SJCRH30 (cell line): ENCODE measurements at places on chromosomes 4 and X. TPM values are rescaled to one million over a fixed set of nuclear protein-coding genes. Genes with fewer than 3 reads are reported as not detected.

PF4V1 gene
- total RNA-seq: not detected in 2 replicates

AVPR2 gene
- not detected in 2 replicates for total RNA-seq

NUDT11 gene
- 33.7 and 35.8 TPM in 2 replicates for total RNA-seq

KLB gene
- total RNA-seq: 0.02 TPM in 1 of 2 replicates, not detected in the other

INTU gene
- 2.6 TPM in 2 replicates for total RNA-seq

DCAF8L2 gene
- not detected in 2 replicates for total RNA-seq

AFF2 gene
- 0.06 and 0.10 TPM in 2 replicates for total RNA-seq

DNA sequence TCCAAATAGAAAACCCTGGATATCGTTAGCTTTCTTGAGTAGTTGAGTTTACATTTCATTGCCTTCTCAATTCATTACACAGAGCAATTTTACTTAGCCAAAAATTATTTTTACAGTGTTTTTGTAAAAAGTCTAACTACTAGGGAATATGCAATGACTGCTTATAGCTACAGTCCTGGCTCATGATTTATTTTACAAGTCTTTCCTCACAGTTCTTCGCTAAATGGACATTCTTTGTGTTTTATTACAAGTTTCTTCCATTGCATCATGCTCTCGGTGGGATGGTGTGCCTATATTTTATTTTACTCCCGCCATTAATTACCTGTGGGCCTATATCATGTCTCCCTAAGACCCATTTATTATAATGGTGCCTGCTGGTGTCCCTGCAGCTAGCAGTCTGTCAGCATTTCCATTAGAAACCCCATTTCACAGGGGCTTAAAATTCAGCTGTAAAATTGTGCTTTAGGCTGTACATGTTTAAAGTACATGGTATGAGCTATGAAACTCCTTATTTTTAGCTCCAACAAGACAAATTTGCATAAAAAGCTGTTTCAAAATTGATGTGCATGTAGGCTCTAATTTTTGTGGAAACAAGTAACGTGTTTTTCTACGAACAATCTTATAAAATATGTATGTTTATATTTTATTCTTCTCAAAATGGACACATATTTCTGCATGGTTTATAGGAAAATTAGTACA lies 227.4 kb downstream of the SLC7A11 start:
- no peak for DNase-seq

DNA sequence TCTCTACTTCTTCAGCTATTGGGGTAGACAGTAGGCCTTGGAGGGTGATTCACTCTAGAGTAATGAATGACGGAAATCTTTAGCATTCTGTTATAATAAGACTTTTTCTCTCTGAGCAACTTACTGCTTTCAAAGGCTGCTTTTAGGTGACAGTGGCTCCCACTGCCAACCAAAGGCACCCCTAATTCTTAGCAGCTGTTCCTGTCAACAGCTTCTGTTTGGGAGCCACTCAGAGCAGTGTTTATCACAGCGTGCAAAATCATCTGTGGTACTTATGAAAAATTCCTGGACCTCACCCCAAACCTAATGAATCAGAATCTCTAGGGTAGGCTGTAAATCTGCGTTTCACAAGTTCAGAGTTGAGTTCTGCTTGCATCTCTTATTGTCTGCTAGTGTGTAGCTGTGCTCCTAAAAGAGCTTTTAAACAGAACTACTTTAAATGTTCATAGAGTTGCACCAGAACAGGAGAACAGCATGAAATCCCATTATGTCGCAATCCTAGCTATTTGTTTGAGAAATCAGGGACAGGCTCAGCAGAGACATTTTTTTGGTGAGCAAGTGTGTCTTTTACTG lies 52.8 kb upstream of the POU4F2 start:
- DNase-seq: peak; percentile 70

- DNase-seq: no peak
These were observed 50.9 kb upstream of the BBS12 start for GRCh38 chr4:122681568-122681967.

DNA sequence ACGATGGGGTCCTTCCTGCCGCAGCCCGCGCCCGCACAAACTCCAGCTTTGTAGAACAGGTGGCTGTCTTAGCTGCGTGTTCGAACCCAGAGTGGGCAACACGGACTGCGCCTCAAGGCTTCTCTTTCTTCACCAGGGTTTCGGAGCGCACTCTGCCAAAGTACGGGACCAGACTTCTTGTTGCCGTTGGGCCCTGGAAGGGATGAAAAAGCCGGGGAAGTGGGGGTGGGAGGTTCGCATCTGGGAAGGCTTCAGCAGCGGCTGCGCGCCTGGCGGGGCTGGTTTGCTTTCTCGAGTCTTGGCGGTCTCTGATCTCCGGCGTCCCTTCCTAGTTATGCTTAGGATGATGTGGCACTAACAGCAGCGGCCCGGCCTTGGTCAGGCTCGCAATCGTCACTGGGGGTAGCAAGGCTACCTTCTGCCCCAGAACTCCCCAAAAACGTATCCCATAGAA lies 673 bp downstream of the PARM1 start:
- peak; percentile 36 for DNase-seq

DNA sequence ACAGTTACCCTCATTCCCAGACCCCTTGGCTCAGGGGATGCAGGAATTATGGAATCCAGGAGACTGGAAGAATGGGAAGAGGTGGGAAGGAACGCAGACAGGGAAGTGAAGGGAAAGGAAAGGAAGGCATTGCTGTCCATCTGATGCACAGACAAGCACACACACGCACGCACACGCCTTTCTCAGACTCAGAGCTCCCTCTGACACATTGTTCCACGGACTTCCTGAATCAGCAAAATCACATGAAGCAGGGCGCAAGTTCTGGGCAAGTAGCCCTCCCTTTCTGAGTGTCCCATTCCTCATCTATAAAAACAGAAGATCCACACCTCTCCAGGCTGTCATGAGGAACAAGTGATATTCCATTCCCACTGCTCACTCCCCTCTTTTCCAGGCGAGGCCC lies 13.2 kb downstream of the IQSEC2 start:
- no peak for DNase-seq

GRCh38 chr4:109554971-109555370 lies 5.1 kb upstream of the MCUB start:
- no peak for DNase-seq

GRCh38 chrX:152798945-152799344 lies 29.5 kb upstream of the MAGEA6 start:
- DNase-seq: no peak

- no peak for DNase-seq
These were observed 58.0 kb downstream of the VGLL1 start for GRCh38 chrX:136589966-136590365.

DNA sequence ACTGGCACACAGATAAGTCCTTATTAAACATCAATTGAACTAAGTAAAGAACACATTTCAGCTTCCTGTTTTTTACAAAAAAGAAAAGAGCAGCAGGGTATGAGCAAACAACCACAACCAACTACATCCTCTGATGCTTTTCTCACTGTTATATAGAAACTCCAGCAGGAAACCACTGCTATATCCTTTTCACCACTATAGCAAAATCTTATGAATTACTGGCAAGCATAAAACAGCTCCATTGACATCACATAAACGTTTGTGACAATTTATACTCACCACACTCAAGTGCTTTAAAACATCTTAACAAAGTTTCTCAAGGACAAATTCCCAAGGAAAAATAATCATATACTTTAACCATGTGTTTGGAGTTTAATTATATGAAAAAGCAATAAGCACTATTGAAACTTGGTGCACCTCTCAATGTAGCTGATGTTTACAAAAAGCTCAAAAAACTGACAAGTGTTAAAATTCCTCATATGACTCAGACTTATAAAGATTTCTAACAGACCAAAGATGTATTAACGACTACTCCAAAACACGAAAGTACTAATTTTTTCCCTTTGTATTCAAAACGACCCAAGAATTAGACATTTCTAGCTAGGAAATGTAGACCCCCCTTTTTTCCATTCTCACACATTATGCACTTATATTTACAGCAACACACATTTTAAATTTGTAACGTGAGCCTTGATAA lies 12.9 kb downstream of the GPRIN3 start:
- no peak for DNase-seq

- DNase-seq: no peak
These were observed 195.7 kb upstream of the ANK2 start for GRCh38 chr4:112853662-112854256.

- DNase-seq: no peak
These were observed 179.2 kb downstream of the AMELX start for GRCh38 chrX:11472381-11472780.

DNA sequence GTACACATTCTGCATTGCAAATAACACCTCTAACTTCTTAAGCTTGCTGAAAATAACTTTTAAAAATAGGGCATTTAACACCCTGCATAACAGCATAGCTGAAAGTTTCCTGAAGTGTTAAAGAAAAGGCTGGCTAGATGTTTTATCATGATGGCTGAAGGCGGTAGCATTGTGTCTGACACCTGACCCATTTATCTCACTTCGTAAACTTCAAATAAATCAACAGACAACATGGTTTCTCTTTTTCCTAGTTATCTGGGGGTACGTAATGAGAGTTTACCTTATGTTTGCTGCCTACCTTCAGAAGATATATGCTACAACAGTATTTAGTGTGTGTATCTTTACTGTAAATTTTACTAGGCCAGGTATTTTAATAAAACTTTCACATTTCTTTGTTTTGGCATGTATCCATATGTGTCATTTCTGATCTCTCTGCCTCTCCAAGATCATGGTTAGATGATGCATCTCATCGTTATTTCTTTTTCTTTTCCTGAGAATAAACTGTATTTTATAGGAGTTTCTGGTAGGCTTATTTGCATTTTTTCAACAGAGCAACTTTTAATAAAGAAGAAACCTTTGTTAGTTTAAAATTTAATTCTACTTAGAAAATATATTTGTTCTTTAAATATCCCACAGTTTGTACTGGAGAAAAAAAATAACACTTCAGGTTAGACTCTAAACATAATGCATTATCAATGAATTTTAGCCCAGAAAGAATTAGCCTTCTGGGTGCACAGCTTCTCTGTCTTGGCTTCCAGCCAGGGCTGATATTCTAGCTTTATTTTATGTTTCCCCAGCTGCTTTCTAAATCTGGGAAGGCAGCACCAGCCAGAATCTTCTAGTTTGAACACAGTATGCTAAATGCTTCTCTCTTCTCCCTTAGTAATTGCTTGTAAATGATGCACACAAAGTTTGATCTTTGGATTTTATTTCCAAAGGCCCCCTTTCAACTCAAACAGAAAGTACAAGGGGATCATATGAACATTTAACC lies 2.9 kb downstream of the NDST4 start:
- peak; percentile 82 for DNase-seq

GRCh38 chr4:76874176-76874575 lies 23.8 kb downstream of the SOWAHB start:
- no peak for DNase-seq

- DNase-seq: no peak
These were observed 201.8 kb upstream of the UGT8 start for GRCh38 chr4:114396808-114397207.

DNA sequence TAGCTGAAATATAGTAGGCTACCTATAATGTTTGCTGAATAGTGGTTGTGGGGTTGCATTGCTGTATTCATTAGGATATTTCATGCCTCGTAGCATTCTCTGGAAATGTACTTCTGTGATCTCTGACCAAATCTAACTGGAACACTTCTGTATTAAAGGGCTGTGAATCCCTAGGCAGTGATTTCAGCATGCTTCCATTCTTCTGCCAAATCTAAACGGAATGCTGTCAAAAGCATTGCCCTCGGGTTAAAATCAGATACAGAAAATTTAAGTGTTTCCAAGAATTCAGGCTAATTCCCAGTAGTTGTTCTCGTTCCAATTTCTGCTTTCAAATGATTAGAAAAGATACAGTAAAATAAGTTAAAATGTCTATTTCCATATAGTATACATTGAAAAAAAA lies 1847.5 kb upstream of the IGFBP7 start:
- DNase-seq: no peak

GRCh38 chr4:14065406-14065805 lies 437.9 kb upstream of the BOD1L1 start:
- DNase-seq: no peak

DNA sequence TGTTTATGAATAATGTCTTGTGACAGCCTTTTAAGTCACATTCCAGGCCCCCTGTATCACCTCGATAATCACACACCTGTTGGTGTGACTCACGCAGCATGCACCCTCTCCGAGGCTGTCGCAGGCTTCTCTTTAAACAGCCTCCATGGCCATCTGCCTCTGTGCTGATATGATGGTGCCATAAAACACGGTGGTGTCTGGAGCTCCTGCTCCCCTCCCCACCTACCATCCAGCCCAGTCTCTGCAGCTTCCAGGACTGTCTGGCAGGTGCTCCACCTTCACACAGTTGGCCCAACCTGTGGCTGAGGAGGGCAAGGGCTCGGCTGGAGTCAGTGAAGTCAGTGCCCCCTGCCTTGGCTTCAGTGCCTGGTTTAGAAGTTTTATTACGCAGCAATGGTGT lies 173.8 kb upstream of the RPL34 start:
- peak; percentile 55 for DNase-seq

- DNase-seq: no peak
These were observed 53.4 kb downstream of the GRXCR1 start for GRCh38 chr4:42945874-42946273.

DNA sequence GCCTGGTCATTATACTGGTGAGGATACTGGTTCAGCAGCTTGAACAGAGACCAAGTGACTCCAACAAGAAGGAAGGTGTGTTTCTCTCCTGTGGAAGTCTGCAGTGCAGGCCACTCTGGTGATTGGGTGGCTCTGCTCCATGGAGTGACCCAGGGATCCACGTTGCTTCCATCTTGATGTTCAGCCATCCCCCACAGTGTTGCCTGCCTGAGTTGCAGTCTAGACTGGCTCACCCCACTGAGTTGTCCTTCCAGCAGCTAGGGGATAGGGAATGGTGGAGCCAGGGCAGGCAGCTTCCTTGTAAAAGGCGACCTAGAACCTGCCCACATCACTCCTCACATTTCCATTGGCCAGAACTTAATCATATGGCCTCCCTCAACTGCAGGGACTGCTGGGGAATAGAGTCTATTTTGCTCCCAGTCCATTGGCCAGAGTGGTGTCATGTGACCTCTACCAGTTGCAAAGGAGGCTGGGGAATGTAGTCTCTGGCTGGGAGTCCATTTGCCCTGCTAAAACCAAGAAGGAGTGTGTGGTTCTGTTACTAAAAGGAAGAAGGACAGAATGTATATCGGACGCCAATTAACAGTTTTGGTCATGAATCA lies 8.0 kb downstream of the MAN2B2 start:
- DNase-seq: peak; percentile 48
